Endothelial cell of umbilical vein (primary cell): ENCODE measurements at places on chromosomes 3 and 15. TPM values are rescaled to one million over a fixed set of nuclear protein-coding genes. Genes with fewer than 3 reads are reported as not detected.

Gene CHRM5
- total RNA-seq: not detected in 2 replicates

Gene PLIN1
- total RNA-seq: 0.12 TPM in 1 of 2 replicates, not detected in the other

Gene PLA2G4E
- not detected in 2 replicates for total RNA-seq

Gene STX19
- total RNA-seq: not detected in 2 replicates
